Stimulated activated CD4-positive, alpha-beta T cell treated with anti-CD3 and anti-CD28 coated beads, TNF-alpha, amount 100 ng/mL, for 24 hours (primary cell): ENCODE measurements at places on chromosomes 13 and 19.

- no peak for DNase-seq
These were observed 161.9 kb downstream of the URI1 start for GRCh38 chr19:30103981-30104380.

DNA sequence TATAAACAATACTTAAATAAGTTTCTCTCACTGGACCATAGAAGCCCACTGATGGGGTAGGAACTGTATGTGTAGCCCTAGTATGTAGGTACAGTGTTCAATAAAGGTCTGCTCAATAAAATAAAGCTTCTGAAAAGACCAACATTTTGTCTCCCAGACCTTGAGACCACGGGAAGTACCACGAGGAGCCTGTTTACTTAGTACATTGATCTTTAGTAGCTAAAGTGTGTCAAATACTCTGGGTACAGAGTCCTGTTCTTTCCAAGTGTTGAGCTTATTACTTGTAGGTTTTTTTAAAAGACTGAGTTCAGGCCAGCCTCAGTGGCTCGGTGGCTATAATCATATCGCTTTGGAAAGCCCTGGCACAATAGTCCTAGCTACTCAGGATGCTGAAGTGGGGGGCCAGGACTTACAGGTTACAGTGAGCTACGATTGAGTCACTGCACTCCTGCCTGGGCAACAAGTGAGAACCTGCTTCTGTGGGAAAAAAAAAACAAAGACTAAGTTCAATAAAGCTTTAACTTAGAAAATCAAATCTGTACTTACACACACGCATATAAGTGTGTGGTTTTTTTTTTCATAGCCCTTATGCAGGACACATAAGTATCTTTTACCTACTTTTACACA is 3.4 kb downstream of the MTRF1 start:
- no peak for DNase-seq

DNA sequence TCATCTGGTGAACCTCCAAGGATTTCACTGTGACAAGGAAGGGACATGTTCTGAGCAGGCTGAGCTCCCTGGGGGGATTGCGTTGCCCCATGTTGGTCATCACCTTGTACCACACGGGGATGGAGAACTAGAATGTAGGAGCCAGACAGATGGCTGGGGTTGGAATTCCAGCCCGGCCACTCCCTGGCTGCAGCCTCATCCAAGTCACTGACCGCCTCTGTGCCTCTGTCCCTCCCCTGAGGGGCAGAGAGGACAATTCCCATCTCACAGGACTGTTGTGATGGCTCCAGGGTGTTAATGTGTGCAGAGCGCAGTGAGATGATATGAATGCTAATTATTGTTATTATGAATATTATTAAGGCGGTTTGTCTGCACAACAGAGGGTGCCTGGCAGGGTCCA is 24.1 kb downstream of the ADGRL1 start:
- DNase-seq, result no peak

GRCh38 chr13:43464578-43465264 is 322.1 kb downstream of the ENOX1 start:
- no peak for DNase-seq

GRCh38 chr19:29506619-29506911 is 19.2 kb upstream of the VSTM2B start:
- no peak for DNase-seq

GRCh38 chr13:31909864-31910551 is 121.6 kb upstream of the FRY start:
- DNase-seq, result peak; percentile 5

- DNase-seq, result no peak
These were observed 48.7 kb downstream of the ZIC5 start for GRCh38 chr13:99922631-99923404.

GRCh38 chr19:35460608-35461007 is 12.6 kb downstream of the FFAR2 start:
- DNase-seq, result no peak

DNA sequence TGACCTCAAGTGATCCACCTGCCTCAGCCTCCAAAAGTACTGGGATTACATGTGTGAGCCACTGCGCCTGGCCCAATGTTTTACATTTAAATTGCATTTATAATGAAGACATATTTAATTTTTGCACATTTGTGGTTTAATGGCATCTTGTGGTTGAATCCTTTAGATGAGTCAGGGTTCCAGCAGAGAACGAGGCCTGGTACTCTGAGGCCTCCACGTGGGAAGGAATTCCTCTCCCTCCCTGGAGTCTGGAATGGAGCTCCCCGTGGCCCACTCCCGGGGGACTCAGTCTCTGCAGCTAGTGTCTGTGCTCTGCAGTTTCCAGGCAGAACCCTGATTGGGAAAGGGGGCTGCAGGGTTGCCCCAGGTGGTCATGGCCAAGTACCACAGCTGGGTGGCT is 24.2 kb downstream of the ZFR2 start:
- no peak for DNase-seq

- no peak for DNase-seq
These were observed 53.1 kb downstream of the FGF9 start for GRCh38 chr13:21723807-21724505.

DNA sequence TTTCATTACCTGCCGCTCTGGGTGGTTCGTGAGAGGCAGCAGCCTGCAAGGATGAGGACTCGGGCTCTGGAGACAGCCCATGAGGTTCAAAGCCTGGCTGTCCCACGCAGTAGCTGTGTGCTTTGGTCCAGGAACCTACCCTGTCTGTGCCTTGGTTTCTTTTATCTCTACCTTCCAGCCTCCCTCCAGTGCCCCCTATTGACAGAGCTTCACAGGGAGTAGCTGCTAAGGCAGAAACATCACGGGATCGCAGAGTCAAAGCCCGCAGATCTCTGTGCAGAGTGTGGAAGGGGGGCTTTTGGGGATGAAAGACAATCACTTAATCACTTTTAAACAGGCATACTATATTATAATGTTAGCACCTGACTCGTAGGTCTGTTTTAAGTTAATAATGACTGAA is 16.2 kb downstream of the ZNF71 start:
- no peak for DNase-seq

DNA sequence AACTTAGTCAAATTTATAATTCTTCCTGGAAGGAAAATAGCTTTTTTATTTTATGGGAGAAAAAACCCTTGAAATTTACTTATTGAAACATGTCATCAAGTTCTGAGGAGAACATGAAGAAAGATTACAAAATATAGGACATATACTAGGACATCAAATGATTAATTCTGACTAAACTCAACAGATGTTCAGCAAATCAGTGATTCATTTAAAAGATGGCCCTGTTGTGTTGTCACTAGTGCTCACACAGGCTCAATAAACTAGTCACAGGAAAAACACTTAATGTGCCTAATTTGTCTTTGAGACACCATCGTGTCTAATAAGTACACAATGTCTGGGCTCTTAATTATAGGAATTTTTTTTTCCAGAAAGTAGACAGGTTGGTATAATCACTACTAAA is 223.8 kb upstream of the TMTC4 start:
- DNase-seq, result no peak

- DNase-seq, result no peak
These were observed 128.0 kb downstream of the TRPC4 start for GRCh38 chr13:37741536-37741935.

- no peak for DNase-seq
These were observed 116.2 kb upstream of the ZNF536 start for GRCh38 chr19:30255791-30256495.

DNA sequence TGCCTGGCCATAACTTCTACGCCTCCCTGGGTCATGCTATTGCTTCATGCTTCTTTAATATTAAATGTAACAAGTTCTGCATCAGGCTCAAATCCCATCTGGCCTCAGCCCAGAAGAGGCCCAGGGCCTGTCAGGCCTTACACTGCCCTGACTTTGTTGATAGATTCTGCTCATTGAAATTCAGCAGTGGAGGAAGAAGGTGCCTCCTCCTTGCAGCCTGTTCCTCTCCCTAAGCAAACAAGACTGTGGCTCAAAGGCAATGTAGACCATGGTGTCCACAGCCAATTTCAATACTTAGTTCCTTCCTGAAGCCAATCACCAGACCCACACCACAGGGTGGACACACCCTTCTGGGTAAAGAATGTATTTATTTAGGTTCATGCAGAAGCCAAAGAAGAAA is 59.4 kb downstream of the LACC1 start:
- no peak for DNase-seq

DNA sequence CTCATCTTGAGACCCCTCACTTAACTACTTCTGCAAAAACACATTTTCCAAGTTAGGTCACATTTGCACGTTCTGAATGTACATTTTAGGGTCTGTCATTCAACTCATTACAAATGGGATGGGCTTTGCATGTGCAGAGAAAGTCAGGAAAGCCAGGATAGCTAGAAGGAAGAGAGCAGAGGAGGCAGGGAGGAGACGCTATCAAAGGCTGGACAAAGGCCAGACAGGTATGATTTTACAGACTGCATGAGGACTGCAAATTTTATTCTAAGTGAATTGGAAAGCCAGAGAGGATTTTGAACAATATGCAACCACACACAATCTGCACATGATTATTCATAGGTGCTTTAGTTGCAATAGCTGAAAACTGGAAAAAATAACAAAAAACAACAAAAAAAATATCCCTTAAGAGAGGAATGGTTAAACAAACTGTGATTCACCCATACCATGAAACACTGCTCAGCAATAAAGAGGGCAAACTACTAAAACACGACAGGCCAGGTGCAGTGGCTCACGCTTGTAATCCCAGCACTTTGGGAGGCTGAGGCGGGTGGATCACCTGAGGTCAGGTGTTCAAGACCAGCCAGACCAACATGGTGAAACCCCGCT is 21.1 kb downstream of the SYDE1 start:
- no peak for DNase-seq

GRCh38 chr19:12564016-12564664 is 12.9 kb upstream of the ZNF564 start:
- peak; percentile 90 for DNase-seq

DNA sequence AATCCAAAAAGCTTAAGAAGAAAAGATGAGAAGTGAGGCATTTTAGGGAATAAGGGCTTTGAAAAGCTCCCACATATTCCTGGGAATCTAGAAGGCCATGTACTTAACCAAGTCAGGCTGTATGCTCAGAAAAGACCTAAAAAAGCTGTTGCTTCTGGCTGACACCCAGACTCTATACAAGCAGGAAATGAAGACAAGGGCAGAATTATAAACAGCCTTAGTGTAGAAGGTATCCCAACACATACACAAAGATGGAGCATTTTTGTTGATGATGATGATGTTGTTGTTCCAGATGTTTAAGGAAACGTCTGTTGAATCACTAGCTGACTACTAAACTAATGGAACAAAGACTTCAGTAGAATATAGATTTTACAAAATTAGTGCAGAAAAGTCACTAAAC is 26.1 kb upstream of the N4BP2L1 start:
- DNase-seq, result no peak

DNA sequence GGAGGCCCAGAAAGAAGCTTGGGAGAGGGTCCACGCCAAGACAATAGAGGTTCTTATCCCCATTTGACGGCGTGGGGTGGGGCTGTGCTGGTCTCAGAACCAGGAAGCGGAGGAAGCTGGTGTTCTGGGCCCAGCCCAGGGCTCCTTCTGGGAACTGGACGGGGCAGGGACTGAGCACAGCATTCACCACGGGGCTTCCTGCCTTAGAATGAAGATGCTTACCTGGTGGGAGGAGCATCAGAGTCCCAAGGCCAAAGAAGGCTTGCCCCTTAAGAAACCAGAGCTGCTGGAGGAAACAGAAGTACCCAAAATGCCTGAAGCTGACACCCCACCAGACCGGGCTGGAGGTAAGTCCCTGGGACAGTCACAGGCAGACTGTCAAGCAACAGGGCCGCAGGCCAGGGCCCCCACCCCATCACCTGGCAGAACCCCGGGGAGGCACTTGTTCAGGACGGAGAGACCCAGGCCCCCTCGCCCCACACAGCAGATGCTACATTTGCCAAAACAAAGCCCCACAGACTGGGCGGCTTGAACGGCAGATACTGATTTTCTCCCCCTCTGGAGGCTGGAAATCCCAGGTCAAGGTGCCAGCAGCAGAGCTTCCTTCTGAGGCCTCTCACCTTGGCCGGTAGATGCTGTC is 17.8 kb upstream of the IGLON5 start:
- DNase-seq, result no peak

- no peak for DNase-seq
These were observed 300.0 kb downstream of the NALCN start for GRCh38 chr13:101116341-101116740.

DNA sequence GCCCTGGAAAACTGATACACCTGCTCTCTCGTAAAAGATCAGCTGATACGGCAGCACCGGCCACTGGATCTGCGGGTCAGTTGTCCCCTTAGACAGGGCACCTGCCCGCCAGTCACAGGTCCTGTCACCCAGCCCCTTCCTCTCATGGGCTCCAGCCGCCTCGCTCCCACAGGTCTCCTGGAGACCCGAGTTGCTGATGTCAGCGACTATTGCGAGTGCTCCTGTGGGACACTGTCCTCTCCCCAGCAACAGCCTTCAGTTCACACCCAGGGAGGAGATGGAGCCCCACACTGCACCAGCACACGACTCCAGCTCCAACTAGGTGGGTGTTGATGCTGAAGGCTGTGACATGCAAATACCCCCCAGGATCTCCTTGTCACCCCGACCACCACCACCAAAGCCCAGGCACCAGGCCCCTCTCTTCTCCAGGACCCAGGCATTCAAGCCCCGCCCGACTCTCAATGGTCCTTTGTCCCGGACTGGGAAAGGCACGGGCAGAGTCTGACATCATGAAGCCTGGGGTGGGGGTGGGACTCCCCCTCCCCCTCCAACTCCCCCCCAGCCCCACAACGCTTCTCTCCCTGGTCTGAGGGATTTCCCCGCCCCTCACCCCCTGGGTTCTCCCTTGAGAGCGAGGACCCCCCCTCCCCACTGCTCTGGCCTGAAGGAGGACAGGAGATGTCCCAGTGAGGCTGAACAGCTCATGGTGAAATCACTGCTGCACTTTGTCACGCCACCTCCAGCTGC is 1.4 kb upstream of the MAG start:
- no peak for DNase-seq

- no peak for DNase-seq
These were observed 12.7 kb downstream of the EHD2 start for GRCh38 chr19:47725759-47726401.

DNA sequence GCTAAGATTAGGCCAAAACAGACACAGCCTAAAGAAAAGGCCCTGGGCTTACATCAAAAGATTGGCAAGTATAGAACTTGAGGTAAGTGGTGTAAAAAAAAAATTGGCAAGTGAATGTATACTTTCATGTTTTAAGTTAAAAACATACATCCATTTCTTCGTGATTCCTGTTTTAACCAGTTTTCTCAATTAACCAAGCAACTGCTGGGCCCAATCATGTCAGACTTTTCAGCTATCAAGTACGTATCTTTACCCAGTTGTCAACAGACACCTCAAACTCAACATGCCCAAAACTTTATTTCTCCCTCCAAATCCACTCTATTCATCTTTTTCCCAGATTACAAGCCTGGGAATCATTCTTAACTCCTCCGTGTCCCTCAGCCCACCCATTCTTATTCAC is 1.0 kb downstream of the PCID2 start:
- DNase-seq, result no peak

DNA sequence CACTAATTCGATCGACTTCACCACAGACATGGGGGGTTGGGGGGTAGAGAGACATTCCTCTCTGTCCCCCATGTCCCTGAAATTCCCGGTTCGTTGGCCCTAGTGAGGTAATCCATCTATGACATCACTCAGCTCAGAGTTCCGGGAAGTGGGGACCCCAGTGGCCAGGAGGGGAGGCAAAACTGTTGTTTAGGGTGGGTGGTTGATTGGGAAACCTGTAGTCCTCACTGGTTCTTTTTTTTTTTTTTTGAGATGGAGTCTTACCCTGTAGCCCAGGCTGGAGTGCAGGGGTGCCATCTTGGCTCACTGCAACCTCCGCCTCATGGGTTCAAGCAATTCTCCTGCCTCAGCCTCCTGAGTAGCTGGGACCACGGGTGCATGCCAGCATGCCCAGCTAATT is at the start of gene ARRDC5:
TSS of gene ARRDC5 (minus strand) at position 101 of the 400 bp plus-strand sequence. CDS start at position 30, 71 bp downstream.
- no peak for DNase-seq
